Activated effector memory CD4-positive, alpha-beta T cell treated with anti-CD3 and anti-CD28 coated beads, Interleukin-2, amount 50 U/mL, for 16 hours (primary cell): ENCODE measurements at places on chromosomes 11 and 22.
A peak's percentile ranks its signal among the peaks of the same experiment; 100 is the strongest.

DNA sequence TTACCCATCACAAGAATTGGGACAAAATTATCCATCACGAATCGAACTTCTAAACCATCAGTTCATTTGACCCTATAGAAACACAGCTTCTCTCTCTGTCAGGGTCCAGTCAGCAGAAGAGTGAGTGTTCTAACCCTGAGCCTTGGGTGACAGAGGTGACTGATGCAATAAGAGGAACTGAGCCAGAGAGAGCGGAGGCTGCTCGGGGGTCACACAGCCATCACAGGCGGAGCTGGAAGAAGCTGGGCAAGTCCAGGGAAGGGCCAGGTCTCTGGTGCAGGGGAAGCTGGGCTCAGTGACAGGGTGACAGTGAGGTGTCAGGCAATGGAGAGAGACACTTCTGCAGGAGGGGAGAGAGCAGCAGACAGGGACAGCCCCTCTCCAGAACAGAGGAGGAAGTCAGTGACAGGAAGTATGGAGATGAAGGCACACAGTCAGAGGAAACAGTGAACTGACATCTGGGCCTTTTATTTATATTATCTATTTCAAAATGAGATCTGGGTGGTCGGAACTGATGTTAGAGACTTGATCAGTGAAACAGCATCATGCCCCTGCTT is 184.0 kb upstream of the TBCEL start:
- no peak for DNase-seq

- peak; percentile 71 for DNase-seq
These were observed 682 bp downstream of the ATM start for GRCh38 chr11:108223348-108224149.

DNA sequence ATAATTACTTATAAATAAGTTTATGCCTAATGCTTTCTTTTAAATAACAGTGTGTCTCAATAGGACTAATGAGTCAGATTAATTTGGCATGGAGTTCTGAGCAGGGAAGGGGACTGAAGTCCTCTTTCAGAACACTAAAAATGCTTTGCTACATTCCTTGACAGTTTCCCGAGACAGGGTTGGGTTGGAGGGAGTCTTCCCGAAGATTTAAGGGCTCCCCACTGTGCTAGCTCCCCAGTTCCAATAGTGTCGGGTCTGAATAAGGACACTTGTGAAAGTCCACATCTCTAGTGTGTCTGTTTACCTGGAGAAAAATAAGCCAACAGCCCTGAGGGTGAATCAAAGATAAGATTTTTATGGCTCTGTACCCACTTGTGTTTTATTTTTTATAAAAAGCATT is 41.8 kb upstream of the HSD17B12 start:
- no peak for DNase-seq

DNA sequence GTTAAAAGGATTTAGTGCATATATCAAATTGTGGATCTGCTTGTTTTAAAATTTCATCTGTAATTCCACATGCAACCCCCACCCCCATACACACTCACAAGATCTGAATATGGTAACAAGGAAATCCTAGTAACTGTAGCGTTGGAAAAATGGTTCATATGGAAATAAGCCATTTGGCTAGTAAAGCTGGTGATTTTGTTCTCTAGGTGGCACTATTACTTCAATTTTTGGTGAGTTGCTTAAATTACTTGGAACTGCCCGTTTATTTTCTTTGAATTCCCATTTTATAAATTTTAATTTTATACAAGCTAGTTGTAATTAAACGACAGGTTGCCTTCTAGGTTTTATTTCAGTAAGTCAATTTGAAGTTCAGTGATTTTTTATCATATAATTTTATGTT is 5.3 kb downstream of the BDNF start:
- no peak for DNase-seq

GRCh38 chr22:30866811-30867271 is 101.7 kb downstream of the MORC2 start:
- peak; percentile 28 for DNase-seq

GRCh38 chr11:131764126-131764525 is 393.7 kb downstream of the NTM start:
- no peak for DNase-seq

DNA sequence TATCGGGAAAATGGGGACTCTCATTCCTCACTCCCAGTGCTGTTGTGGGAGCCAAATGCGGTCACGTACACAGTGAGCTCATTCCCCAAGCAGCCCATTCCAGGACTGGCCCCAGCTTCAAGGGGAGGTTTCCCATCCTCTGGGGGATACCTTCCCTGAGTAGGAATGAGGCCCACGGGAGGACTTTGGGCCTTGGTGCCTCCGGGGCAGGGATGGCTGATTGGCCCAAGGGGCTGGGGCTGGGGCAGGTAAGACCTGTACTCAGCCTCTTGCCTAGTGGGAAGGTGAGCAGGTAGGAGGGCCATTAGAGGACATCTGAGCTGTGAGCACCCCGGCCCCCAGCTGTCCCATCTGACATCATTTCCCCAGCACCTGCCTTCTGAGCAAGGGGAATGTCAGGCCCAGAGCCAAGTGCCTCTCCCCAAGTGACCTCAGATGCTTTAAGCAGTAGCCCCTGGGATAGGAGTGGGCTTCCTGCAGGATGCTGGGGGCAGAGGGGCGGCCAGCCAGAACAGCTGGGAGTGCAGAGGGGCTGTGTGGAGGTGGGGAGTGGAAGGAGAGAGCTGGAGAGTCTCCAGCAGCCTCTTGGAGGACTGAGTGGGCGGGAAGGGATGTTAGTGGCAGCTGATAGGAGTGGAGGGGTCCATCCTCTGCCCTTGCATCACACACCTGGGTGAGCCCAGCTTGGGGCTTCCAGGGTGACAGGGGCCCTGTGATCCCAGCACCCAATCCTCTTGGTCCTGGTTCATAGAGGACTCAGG is 58.4 kb downstream of the CD82 start:
- peak; percentile 63 for DNase-seq

GRCh38 chr11:45366619-45367190 is 80.6 kb upstream of the SYT13 start:
- peak; percentile 22 for DNase-seq

- no peak for DNase-seq
These were observed 9.4 kb upstream of the PPM1F start for GRCh38 chr22:21961886-21962654.

DNA sequence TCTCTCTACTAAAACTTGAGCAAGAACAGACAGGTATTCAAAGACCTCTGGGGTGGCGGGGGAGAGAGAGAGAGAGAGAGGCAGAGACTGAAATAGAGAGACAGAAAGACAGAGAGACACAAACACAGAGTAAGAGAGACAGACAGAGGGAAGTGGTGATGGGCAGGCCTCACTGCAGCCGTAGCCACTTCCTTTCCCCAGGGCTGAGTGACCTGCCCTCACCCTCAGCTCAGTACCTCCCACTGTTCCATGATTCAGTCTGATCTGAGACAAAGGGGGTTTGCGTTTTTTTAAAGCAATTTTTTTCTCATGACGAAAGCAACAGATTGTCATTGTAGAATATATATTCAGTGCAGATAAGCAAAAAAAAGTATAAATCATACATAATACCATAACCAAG is 607.9 kb upstream of the B3GAT1 start:
- DNase-seq = no peak

- DNase-seq = no peak
These were observed 32.9 kb upstream of the RELT start for GRCh38 chr11:73343076-73343873.

DNA sequence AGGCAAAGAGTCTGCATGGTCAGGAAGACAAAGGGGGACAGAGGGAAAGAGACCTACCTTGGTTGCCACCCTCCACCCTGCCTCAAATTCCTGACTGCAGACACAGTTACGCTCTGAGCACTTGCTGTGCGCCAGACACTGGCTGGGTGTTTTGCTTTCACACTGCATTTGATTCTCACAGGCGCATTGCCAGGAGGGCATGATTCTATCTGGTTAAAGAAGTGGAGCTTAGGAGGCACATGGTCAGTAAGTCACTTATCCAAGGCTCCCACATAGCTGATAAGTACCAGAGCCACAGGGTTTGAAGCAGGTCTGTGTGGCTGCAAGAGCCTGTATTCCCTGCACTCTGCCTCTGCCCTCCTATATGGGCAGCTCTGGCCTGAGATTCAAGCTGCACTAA is 103.9 kb downstream of the TIMP3 start:
- DNase-seq = no peak

- DNase-seq = no peak
These were observed 60.3 kb downstream of the ATXN10 start for GRCh38 chr22:45731798-45732495.

- no peak for DNase-seq
These were observed 3.4 kb upstream of the TAB1 start for GRCh38 chr22:39395936-39396796.

DNA sequence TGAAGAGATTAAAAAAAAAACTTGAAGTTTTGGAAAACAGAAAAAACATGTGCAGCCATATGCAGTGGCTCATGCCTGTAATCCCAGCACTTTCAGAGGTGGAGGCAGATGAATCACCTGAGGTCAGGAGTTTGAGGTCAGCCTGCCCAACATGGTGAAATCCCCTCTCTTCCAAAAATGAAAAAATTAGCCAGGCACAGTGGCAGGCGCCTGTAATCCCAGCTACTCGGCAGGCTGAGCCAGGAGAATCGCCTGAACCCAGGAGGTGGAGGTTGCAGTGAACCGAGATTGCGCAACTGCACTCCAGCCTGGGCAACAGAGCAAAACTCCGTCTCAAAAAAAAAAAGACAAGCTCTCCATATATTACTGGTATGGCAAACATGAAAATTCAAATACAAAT is 7.6 kb downstream of the DLG2 start:
- no peak for DNase-seq

GRCh38 chr11:113553915-113554314 is 78.7 kb upstream of the DRD2 start:
- DNase-seq = no peak

DNA sequence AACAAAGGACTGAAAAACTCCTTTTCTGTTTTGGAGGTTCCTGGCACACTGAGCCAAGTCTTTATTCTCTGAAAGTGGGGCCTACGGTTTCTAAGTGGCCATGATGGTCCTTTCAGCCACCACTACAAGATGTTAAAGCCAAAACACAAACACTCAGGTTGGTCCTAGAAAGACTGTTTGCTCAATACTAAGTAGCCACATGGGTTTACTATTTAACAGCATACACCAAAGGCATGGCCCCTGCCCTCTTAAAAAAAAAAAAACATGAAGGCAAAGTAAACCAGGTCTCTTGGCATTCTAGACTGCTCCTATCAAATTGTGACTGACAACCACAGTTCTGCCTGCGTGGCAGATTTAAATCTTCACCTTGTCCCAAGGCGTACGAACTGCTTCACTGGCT is 123.6 kb upstream of the BID start:
- no peak for DNase-seq

- no peak for DNase-seq
These were observed 823.6 kb downstream of the TBC1D22A start for GRCh38 chr22:47586038-47586437.

DNA sequence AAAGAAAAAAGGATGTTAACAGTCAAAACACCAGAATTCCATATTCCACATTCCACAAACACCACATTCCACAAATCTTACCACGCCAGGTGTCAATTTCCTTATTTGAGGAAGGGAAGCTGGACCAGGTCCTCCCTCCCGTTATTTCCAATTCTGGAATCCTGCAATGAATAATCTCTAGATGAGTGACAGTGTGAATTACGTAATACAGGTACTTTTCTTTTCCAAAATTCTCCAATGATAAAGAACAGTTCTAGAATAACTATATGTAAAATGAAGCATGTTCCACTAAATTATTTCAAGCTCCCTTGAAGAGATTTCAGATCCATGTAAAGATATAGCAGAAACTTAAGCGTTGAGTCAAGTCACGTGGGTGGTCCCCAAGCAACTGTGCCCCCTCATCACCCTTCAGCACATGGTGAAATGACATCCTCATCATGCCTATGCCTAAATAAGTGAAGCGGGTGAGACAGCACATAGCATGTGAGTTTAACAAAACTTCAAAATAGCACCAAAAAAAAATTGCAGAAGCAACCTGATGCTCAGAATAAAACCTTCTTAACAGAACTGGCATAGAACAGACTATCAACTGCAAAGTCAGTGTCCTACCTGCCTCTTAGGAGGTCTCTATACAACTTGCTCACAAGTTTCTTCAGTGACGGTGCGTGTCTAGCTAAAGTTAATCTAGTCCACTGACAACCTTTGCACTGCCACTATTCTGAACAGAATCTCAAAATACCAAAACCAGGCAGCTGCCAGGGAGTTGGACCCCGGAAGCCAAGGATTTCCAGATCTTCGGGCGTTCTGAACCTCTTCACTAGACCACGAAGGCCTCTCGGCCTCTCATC is 876 bp downstream of the NFRKB start:
- DNase-seq = no peak

DNA sequence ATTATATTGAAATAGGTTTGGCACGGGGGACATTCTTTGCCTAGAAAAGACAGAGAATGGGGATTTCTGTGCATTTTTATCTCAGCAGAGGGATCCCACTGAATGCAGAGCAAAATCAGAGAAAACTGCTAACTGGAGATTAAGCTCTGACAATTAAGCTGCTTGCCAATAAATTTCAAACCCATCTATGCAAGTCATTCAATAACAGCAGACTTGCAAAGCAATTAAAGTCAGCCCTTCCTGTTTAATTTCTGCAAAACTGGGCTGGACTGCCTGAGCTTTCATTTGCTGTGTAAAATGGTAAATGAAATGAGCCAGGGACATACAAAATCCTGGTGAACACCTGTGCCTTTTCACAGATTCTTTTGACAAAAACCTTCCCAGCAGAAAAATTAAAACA is 1273.9 kb upstream of the CNTN5 start:
- no peak for DNase-seq

DNA sequence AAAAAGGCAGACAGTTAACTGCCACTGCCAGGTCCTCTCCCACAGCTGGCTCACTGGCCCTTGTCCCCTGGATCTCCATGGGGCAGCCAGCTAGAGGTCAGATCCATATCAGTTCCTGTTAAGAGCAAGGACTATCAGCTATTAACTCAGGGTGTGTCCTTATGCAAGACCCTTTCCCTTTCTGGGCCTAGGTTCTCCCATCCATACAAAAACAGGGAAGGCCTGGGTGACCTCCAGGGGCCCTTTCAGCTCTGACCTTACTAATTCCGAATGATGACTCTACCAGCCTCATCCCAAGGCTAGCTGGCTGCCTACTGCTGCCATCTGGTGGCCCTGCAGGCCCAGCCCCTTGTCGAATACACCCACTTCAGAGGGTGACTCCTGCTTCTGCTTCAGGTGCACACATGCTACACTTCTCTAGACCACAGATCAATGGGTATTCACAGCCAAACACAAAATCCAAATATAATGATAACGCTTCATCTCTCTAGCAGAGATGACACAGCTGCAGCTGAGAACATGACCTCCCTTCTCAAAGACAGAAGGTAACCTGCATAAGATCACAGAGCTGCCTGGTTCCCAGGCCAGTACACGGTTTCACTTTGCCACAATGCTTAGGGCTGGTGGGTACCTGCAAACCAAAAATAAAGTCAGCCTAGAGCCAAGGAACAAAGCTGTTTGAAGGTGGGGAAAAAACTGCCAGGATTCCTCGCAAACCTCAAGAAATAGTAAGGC is 34.1 kb downstream of the SERGEF start:
- DNase-seq = no peak

GRCh38 chr22:47567126-47568090 is 805.0 kb downstream of the TBC1D22A start:
- DNase-seq = no peak

- no peak for DNase-seq
These were observed 26.7 kb downstream of the DHCR7 start for GRCh38 chr11:71421392-71421950.
